ENCODE measurements at places on chromosomes 11 and 22.

- no peak for DNase-seq
Measured at GRCh38 chr11:124536520-124536919, 6.9 kb downstream of the OR8B12 start.

DNA sequence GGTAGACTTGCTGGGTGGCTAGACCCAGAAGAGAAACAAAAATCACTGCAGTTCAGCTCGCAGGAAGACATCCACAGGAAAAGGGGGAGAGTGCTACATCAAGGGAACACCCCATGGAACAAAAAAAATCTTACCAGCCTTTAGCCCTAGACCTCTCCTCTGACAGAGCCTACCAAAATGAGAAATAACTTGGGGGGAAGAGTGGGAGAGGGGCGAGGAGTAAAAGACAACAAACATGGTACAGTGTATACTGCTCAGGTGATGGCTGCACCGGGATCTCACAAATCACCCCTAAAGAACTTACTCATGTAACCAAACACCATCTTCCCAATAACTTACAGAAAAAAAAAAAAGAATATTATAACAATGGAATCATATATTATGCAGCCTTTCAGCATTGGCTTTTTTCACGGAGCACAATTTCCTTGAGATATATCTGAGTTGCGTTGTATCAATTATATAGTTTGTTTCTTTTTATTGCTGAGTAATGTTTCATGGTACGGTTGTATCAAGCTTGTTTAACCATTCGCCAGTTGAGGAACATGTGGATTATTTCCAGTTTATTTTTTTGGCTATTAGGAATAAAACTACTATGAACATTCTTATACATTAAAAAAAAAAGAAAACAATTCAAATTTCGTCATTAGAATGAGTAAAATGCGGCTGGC, 90.9 kb downstream of the ZNF280B start:
- DNase-seq, result no peak

- DNase-seq, result no peak
Measured at GRCh38 chr11:7974668-7975067, 9.4 kb upstream of the NLRP10 start.

DNA sequence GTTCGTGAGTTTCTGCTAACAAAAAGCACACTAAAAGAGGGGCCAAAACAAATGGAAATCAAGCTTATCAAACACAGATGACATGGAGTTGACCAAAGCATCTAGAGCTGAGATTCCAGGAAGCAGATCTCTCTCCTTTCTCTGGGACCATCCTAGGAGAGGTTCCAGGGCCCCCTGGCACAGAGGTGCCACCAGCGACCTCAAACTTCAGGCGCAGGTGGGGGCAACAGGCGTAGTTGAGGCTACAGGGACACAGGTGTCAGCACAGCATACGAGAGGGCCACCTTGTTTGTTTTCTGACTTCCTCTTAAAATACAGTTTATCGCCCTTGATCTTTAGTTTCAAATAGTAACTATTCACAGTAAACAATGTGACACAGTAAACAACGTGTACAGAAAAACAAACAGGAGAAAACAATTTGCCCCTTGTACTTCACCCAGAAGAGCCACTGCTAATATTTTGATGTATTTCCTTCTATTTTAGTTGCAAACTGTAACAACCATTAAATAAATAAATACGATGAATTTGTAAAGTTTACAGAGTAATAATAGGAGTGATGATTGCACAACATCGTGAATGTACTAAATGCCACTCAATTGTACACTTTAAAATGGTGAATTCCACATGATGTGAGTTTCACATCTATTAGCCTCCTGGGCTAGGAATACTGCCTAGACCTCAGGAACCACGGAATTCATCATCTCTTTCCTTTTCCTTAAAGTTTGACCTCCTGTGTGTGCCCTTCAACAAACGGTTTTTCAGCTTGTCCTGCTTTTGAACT, 52.2 kb downstream of the IGLL5 start:
- DNase-seq, result peak; percentile 8
